ENCODE measurements at places on chromosomes 5 and 9. TPM values are rescaled to one million over a fixed set of nuclear protein-coding genes. Genes with fewer than 3 reads are reported as not detected.

DNA sequence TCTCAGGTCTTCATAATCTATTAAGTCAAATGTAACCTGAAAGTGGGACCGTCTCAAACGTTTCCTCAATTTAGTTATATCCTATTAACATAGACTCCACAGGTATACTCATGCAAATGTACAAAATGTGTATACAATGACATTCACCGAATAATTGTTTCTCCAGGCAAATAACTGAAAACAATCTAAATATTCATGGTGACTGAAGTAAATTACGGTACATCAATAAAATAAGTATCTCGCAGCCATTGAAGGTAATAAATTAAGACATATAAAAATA is 482 bp downstream of the IARS1 start:
- peaks cover 6% of the 10 kb centered on the region for H3K36me3 ChIP-seq
- no peak overlapping the region for H3K27ac ChIP-seq
- H3K4me1 ChIP-seq: peaks cover 14% of the 10 kb centered on the region
- H3K27me3 ChIP-seq: no peaks in the 10 kb centered on the region
- H3K4me3 ChIP-seq: peak overlapping the region; percentile 87
- no peak for DNase-seq

- H3K27ac ChIP-seq: no peak overlapping the region
- H3K4me3 ChIP-seq: no peak overlapping the region
- no peaks in the 10 kb centered on the region for H3K4me1 ChIP-seq
- peaks cover 25% of the 10 kb centered on the region for H3K36me3 ChIP-seq
Observed at GRCh38 chr5:55345327-55345726, 37.5 kb downstream of the MTREX start.

NMUR2 gene
- 0.30 TPM for total RNA-seq

CDKN2A gene
- 0.11 TPM for total RNA-seq

SUSD3 gene
- 4.3 TPM for total RNA-seq
